Right forelimb (tissue), 1 donor: ENCODE measurements at places on chromosomes 7 and 10.

GRCh38 chr7:107115762-107116540 is 52.9 kb upstream of the HBP1 start:
- DNase-seq, result no peak

DNA sequence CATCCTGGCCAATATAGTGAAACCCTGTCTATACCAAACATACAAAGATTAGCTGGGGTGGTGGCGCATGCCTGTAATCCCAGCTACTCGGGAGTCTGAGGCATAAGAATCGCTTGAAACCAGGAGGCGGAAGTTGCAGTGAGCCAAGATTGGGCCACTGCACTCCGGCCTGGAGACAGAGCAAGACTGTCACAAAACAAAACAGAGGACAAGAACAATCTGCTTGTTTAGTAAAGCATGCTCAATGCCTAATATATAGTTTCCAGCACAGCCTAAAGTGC is 1.8 kb upstream of the SEC24C start:
- no peak for DNase-seq

DNA sequence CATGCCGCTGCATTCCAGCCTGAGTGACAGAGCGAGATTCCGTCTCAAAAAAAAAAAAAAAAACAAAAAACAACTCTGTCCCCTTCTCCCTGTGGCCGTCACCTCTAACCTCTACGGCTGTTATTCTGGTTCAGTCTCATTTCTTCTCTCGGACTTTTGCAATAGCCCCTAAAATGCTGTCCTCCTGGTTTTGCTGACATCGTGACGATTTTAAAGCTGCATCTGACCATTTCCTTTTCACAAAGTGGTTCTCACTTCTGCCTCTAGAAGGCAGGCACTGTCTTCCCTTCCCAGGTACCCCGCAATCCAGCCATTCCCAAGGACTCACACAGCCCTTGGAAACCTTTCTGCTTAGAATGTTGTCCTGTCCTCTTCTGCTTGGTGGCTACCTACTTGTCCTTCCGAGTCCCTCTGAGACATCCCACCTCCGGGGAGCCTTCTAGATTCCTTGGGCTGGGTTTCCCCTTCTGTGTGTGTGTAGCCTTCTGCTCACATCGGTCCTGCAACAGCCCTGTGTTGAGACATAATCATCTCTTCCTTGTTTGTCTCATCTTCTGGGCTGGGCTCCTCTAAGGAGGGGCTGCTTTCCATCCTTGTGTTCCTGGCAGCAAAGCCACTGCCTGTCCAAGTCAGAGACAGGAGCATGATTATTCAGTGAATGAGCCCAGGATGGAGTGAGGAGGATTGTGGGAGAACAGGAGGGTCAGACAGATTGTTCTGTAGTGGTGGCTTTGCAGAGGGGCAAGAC is 83.1 kb downstream of the GRK5 start:
- DNase-seq, result no peak

DNA sequence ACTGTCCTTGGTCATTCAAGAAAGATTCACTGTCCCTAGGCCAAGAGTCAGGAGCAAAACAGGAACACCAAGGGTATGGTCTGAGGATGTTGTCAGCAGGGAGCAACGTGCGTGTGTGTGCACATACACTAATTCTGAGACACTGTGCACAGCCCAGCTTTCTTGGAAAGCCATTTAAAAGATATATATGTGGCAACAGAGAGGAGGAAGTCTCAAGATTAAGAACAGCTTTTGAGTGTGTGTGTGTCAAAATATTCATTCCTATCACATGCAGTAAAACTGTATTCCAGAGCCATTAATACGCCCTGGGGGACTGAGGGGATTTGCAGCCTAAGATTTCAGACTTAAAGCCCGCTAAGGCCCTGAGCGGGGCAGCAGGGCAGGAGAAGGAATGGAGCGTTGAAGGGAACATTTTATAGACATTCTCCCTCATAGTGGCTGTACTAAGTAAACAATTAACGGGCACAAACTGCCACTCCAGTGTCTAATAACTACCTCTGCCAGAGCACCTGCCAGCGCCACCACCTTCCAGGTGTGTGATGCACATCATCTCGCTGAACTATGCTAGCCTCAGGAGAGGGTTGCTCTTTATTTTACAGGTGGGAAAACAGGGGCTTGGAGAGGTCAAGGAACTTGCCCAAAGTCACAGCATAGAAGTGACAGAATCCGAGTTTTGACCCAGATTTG is 2.0 kb downstream of the NOD1 start:
- no peak for DNase-seq

DNA sequence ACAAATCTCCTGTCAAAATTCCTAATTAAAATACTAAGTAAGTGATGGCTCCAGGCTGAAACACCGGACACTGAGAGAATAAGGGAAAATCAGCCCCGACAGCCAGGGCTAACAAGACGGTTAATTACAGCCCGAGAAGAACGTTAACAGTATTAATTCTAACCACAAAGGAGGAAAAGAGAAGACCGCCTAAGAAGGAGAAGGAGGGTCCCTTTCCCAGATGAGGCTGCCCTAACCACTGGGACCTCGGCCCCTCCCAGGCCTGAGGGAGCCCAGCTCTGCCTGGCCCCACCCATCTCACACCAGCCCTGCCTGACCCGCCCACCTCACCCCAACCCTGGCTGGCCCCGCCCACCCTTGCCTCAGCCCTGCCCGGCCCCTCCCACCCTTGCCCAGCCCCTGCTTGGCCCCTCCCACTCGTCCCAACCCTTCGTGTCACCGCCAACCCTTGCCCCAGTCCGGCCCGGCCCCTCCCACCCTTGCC is 51.3 kb downstream of the PWWP2B start:
- no peak for DNase-seq

- DNase-seq, result no peak
Observed at GRCh38 chr7:96596120-96596826, 113.4 kb downstream of the SEM1 start.

GRCh38 chr7:158815083-158815799 is 14.1 kb downstream of the ESYT2 start:
- DNase-seq, result no peak

DNA sequence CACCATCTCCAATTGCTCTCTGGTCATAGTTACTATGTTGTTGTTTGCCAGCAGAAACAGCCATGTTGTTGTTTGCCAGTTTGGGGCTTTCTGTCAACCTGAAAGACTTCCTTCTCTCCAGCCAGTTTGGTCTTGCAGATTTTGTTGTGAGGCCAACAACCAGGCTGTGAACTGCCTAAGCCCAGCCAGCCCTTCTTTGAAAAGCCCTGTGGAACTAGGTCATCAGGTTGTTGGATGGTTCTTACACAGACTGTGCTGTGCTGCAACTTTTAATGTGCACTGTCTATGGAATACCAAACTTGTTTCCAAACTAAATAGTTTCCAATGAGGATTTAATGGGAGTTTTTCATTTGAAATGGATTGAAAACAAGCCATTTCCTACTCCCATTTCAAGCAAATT is 592.7 kb upstream of the GALNT17 start:
- peak; percentile 47 for DNase-seq

DNA sequence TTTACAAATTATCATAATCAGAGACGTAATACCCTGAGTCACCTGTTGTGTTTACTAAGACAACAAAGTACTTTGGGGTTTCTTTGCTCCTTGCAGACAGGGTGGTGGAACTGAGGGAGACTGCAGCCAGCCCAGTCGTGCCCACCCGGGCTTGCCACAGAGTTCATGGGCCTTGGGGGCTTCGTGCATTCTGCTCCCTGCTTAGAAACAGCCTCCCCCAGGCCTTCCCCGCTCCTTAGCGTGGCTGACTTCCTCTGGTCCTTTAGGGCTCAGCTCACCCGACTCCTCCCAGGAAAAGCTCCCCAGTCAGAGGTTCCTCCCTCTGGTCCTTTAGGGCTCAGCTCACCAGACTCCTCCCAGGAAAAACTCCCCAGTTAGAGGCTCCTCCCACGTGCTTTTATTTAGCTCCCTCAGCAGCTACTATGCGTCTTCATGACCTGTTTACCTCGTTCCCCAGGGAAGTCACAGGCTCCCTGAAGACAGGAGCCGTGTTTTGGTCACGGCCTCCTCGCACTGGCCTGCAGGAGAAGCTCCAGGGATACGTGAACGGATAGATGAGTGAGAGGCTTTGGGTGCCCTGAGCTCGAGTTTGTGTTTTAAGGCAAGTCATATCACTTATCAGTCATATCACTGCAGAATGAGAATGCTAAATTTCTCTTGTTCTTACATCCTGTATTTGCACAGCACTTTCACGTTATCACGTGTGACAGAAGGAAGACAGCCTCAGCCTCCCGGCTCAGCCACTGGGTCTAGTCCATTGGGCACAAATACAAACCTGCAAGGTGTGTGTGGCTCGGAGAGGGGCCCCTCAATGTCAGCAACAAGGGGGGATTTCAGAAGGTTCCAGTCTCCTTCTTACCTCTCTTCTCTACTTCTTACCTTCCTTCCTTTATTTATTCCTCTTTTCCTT is 52.7 kb upstream of the VIPR2 start:
- no peak for DNase-seq

DNA sequence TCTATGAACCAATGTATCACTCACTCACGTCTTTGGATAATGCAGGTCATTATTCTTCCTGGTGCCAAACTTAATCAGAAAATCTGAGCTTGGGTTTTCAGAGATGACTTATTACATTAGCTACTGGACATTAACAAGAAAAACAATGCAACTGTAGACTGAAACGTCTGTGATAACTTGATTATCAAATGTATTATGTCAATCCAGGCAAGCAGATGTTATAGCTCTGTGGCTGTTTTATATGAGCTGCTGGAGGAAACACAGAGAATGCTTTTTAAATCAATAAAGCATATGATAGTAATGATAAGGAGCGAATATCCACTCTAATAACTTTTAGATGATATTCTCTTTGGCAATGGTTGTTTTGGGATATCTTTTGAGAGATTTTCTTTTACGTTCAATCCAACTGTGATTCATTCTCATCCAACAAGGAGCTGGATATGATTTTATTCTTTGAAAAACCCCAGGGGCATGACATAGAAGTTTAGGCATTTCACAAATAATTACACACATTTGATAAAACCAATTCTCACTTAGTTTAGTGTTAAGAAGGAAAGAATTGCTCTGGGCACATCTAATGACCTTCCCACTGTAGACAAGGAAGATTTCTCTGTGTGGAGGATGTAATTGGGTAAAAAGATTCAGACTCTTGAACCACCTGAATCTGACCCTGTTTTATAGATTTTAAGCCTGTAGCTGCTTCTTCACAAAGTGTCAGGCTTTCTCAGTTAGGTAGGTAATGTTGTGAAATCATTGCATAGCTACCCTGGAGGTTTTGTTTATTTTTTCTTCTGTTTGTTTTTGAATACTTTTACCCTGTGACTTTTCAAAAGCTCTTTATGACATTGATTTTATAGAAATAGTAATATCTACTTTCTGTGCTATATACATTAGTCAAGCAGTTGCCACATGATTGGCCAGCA is 1124.7 kb downstream of the DNAJB9 start:
- DNase-seq, result no peak

GRCh38 chr7:99047526-99048077 is 96.3 kb downstream of the SMURF1 start:
- no peak for DNase-seq

- DNase-seq, result no peak
Observed at GRCh38 chr7:79531905-79532664, 78.6 kb upstream of the MAGI2 start.

- no peak for DNase-seq
Observed at GRCh38 chr10:11177926-11178471, 160.3 kb downstream of the CELF2 start.
